HuH-7.5 (cell line): ENCODE measurements at places on chromosomes 12 and 14.

DNA sequence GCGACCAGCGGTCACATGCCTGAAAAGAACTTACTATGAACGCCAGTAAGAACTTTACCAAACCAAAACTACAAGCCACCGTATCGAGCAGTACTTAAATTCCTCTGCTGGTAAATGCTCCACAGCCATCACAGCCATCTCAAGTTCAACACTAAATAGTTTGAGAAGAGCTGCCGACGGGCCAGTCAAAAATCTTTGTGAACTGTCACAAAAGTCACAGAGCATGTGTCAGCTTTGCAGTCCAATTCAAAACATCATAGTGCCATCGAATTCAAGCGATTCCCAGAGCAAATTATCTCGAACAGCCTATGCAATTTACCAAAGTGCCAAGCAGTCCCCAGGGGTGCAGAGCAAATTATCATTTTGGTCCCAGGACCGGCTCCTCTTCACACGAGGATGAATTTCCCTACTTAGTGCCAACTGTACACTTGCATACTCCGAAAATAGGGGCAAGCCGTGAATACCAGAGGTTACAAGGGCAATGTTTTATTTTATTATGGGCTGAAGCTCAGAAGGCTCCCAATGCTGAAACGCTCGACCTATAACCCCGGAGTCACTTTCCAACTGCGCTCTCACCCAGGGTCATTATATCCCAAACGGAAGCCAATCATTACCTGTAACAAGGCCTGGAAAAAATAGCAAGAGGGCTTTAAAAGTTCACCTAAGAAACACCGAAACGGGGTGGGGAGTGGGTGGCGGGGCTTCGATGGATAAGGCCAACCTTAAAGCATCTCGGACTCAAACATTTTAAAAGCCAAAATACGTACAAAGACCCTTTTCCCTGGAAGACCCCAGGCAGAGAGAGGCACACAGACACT is 1.1 kb downstream of the LRP6 start:
- peak; percentile 38 for DNase-seq

GRCh38 chr12:60830381-60830780 is 1234.6 kb downstream of the SLC16A7 start:
- DNase-seq = no peak

DNA sequence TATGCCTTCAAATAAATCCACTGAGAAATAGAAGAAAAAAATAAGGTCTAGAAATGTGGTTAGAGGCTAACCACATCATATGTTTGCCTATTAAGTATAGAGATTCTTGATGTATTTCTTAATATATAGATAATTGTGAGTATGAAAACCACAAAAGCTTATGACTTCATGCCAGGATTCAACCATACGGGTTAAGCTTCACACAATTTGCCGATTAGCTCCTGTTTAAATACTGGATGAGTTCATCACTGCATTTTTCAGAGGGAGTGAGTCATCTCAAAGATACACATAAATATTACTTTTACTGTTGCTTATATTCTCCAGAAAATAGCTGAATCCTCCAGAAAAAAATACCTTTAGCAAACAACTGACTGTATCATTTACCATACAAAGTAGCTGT is 79.6 kb downstream of the RPL10L start:
- no peak for DNase-seq

GRCh38 chr12:122726080-122726558 is 4.5 kb downstream of the HCAR1 start:
- DNase-seq = no peak

GRCh38 chr14:22854963-22855724 is 16.4 kb upstream of the LRP10 start:
- no peak for DNase-seq

GRCh38 chr12:13347241-13348043 is 150.9 kb downstream of the EMP1 start:
- DNase-seq = no peak

- no peak for DNase-seq
These were observed 145.3 kb downstream of the SSPN start for GRCh38 chr12:26340649-26341048.

DNA sequence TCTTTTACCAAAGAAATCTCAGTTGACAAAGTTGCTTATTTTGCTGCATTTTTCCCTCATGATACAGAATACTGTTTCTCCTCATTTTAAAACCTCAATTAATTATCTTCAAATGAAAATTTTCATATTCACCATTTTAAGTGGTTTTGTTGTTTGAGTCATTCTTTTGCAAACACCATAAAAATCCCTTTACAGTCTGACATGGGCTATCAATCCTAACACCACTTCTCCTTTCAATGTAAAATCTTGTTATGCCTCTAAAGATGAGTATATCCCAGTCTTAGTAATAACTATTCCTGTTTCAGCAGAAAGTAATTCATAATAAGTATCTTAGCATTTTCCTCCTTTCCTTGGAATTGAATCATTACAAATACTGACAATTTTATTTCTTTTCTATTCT is 192.2 kb downstream of the SYT1 start:
- DNase-seq = no peak

- no peak for DNase-seq
These were observed 302.7 kb downstream of the CCER1 start for GRCh38 chr12:90652280-90652679.

DNA sequence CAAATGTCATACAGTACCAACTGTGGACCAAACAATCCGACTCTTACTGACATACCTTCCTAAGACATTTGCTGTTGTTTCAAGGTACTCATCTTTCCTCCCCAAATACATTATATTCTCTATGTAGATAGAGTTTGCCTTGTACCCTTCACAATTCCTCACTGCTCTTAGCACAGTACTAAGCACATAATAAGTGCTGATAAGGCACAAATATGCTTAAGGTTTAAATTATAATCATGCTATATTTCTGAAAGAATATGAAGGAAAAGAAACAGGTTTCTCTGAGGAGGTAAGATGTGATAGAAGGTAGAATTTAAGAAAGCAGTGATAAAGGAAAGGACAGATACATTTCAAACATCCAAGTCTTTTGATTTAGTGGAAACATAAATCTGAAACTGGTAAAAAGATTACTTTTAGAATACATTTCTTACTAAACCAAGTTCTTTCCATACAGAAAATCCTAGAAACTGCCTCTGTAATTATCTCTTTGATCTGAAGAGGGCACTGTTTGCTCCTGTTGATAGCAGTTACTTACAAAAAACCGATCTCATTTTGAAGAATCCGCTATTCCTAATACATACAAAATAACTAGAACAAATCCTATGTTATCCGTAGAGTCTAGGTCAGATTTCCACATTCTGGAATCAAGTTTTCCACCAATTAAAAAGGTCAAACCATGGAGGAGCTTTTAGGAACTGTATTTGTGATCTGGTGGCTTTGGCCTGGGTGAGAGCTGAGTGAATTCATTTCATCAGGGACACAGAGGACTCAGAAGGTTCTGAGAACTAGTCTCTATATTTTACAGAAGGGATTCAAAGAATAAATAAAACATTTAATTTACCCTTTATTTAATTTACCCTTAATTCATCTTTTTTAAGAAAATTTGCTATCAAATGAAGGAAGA is 311.9 kb downstream of the DAD1 start:
- DNase-seq = no peak

- DNase-seq = peak; percentile 71
These were observed 41.6 kb downstream of the UBE3B start for GRCh38 chr12:109518820-109519665.

- no peak for DNase-seq
These were observed 53.7 kb upstream of the GPATCH2L start for GRCh38 chr14:76098047-76098446.

DNA sequence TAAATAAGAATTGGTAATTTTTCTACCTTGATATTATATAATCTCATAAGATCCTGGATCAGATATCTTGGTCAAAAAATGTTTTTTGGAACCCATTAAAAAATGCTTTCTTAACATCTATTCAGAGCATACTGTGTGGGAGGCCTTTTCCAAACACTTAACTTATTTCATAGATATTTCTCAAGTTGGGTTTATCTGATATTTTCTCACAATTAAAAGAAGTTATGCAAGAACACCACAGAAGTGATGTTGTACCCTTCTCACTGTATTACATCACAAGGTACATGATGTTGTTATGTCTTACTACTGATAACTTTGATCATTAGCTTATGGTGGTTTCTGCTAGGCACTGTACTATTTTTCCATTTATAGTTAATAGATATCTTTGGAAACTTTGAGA is 23.4 kb upstream of the PRPF39 start:
- no peak for DNase-seq

- DNase-seq = no peak
These were observed 24.6 kb downstream of the RIMKLB start for GRCh38 chr12:8722286-8722800.

DNA sequence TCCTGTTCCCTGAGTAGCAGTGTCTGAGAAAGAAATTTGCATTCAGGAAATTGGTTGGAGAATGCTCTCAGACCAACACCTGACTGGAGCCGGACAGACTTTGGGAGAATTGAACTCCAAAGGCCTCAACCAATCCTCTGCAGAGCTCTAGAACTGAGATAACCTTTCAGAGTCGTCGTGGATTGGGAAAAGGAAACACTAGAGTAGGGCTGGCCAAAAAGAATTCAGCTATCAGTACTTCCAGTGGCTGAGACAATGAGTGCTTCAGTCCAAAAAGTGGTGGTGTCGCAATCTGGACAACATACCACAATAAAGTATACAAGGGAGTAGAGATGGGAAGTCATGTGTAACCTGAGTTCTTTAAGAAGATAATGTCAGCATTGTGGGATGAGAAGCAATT is 377.1 kb downstream of the SLC16A7 start:
- DNase-seq = peak; percentile 16

GRCh38 chr12:89391726-89392336 is 39.5 kb upstream of the DUSP6 start:
- DNase-seq = no peak

DNA sequence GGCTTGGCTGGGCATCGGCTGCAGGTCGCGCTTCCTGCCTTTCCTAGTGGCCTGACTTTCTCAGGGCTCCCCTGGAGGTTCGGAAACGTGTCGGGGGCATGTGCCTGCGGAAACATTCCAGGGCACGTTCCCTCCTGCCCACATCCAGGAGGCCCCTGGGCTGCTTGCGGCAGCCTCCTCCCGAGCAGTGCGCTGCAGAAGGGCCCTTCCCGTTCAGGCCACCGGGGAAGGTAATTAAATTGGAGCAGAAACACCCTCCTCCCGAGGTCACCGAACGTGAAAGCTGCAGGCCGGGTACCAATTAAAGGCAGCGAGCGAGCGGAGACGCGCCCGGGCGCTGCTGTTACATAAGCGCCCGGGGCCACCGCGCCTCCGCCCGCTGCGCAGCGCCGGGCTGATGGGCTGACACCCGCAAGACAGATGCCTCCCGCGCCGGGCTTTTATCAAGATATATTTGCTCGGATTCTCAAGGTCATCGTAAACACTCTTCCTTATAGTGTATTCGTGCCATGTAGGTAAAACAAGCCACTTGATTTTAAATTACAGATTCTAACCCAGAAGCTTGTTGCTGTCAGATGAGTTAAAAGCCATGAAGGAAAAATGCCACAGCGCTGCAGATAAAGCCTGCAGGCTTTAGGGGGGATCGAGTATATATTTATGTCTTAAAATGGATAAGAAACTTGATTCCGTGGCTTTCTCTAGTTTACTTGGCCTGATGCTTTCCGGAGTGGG is 31.4 kb downstream of the SSPN start:
- DNase-seq = no peak

- no peak for DNase-seq
These were observed 87.0 kb downstream of the ITPK1 start for GRCh38 chr14:93028724-93029076.

DNA sequence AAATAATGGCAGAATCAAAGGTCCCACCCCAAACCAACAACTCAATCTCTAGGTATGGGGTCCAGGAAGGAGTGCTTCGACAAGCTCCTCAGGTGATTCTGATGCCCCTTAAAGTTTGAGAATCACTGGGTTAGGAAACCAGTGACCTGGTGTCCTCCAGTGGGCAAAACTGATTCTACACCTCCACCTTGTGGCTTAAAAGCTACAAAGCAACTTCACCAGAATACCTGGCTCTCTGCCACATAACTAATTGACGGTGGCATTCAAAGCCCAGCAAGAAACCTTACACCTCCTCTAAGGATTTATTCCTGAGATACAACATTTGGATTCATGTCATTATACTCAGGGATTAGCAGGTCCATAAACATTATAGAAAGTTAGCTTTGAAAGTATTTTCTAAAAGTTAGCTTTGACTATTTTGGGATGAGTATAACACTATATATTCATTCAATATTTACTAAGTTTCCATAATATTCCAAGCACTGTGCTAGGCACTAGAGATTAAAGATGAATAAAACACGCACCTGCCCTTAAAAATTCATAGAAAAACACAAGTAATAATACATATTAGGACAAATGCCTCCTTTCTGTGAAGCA is 45.4 kb downstream of the DCAF5 start:
- DNase-seq = no peak

DNA sequence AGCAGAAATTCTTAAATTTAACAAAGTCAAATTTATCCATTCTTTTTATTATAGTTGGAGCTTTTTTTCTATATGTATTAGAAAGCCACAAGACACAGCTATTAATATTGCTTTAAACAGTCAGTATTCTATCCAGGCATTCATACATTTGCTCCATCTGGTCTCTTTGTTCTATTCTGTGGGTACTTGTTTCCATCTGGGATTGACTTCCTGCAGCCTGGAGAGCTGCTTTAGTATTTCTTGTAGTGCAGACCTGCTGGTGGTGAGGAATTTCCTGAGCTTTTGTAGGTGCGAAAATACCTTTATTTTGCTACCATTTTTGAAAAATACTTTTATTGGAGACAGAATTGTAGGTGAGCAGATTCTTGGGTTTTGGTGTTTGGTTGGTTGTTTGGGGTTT is 29.0 kb downstream of the CCDC60 start:
- no peak for DNase-seq

- no peak for DNase-seq
These were observed 370.3 kb upstream of the TMEM132C start for GRCh38 chr12:127896661-127897060.

GRCh38 chr12:107225635-107226034 is 132.3 kb upstream of the CRY1 start:
- DNase-seq = no peak

DNA sequence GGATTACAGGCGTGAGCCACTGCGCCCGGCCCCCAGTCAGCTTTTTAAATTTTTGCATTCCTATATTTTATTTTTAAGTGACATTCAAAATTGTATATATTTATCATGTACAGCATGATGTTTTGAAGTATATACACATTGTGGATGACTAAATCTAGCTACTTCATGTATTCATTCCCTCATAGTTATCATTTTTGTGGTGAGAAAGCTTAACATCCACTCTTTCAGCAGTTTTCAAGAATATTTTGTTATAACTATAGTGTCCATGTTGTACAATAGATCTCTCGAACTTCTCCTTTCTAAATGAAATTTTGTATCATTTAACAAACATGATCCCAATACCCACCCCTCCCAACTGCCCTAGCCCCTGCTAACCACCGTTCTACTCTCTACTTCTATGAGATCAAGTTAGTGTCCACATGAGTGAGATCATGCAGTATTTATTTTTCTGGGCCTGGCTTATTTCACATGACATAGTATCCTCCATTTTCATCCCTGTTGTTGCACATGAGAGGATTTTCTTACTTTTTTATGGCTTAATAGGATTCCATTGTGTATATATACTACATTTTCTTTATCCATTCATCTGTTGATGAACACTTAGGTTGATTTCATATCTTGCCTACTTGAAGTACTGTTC is 8.8 kb upstream of the HEBP1 start:
- no peak for DNase-seq

- no peak for DNase-seq
These were observed 49.2 kb upstream of the LYZ start for GRCh38 chr12:69298947-69299346.

GRCh38 chr14:55349565-55349964 is 62.1 kb downstream of the ATG14 start:
- DNase-seq = no peak

- peak; percentile 86 for DNase-seq
These were observed 9.4 kb downstream of the LHX5 start for GRCh38 chr12:113462117-113462774.
